ENCODE measurements at places on chromosomes 1 and 21.
A peak's percentile ranks its signal among the peaks of the same experiment; 100 is the strongest.

DNA sequence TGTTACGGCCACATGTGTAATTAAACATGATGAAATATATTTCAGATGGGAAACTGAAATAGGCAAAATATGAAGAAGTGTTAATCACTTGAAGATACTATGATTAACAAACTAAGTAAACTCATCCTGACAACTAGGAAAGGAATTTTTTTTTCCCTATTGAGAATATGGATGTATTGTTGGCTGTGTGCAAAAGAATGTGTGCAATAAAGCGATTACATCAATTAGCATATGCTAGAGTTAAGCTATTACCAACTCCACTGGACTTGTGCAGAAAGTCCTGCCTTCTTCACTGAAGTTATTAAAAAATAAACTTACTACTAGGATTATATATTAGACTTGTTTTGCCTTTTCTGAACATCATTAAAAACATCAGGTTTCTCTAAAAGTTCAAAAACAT, 143.2 kb upstream of the DMRTA2 start:
- DNase-seq = no peak

DNA sequence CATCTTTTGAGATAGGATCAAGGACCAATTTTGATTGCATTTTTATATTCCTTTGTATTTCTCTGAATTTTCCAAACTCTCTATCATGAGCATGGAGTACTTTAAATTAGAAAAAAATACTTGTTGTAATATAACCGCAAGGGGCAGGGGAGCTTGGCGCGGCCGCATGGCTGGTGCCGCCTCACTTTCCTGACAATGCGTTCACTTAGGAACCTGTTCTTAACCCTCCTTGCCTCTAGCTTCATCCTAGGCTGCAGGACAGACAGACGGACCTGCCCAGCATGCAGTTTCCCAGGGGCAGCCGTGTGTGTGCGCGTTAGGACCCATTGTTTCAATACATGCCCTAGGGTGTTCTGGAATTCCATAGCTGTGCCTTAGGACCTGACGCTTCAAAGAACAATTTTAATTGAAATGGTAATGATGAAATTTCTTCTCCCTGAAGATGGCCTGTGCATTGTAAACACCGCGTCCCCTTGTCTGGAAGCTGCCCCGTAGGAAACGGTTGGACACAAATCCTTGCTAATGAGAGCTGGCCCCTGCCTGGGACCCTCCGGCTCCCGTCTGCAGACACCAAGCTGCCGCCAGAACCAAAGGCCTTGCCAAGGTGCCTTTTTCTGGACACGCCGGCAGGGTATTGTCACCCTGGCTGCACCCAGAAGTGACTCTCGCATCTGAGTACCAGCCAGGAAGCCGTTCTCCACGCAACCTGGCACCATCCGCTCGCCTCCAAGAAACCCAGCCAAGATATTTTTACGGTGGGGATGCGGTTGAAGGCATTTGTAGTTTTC, 466.4 kb downstream of the NPHP4 start:
- no peak for DNase-seq

DNA sequence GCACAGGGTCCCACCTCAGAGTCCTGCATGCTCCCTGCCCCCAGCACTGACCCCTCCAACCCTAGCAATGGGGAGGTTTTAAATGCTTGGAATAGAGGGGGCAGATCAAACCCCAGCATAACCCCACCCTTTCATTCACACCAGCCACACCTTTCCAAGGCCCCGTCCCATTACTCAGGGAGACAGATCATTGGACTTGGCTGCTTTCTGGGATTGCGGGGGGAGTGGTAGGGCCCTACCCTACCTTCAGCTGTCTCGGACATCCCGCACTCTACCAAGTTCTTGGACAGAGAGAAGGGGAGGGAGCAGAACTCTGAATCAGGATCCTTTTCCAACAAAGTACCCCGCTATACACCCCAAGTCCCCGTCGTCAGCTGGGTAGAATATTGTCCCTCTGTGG, 983 bp downstream of the PADI2 start:
- no peak for DNase-seq

DNA sequence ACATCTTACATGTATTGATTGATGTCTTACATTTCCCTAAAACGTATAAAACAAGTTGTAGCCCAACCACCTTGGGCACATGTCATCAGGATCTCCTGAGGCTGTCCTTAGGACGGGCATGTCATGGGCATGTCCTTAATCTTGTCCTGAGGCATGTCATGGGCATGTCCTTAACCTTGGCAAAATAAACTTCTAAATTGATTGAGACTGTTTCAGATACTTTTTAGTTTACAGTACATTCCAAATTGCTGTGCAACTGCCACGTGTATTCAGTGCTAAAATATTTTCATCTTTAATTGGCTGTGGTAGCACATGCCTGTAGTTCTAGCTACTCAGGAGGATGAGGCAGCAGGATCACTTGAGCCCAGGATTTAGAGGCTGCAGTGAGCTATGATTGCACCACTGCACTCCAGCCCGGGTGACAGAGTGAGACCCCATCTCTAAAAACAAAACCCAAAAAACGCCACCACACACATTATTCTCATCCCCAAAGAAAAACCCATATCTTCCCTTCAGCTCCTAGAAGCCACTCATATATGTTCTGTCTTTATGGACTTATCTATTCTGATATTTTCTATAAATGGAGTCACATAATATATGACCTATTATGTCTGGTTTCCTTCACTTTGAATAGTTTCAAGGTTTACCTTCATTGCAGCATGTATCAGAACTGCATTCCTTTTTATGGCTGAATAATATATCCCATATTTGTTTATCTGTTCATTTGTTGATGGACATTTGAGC, 96.0 kb upstream of the BTG3 start:
- no peak for DNase-seq

GRCh38 chr1:93816970-93817678, 61.9 kb downstream of the DNTTIP2 start:
- DNase-seq = no peak

DNA sequence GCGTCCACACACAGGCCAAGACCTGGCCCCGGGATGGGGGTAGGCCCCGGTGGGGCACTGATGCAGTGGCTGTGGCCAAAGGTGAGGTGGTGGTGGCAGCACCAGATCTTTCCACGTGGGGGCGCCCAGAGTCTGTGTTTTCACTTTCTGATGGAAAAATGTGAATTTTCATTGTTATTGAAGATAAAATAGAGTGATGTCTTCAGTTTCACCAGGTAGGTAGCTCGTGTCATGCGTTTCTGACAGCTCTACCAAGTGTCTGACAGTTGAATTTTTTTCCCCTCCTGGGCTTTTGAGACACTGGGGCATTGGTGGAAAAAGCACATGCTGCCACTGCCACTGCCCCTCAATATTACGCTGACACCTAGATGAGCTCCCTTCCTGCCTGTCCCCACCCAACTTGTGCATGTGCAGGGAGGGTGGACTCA, 40.0 kb upstream of the MAGOH start:
- peak; percentile 76 for DNase-seq

- DNase-seq = no peak
These were observed 32.6 kb upstream of the EDN2 start for GRCh38 chr1:41517062-41517438.

DNA sequence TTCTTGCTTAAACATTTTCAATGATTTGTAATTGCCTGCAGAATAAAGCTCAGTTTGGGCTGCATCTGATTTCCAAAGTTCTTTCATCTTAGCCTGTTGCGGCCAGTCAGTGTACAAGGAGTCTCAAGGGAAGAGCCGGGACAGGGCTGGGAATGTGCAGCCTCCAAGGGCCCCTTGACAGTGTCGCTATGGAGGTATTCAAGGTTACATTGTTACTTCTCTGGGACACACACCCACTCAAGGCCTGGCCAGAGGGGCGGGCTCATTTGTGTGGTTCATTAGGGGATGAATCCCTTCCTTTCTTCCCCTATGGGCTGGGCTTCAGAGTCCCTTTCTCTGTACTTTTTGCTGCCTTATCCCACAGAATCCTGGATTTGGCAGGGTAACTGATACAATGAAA, 107.6 kb upstream of the CSF3R start:
- no peak for DNase-seq

GRCh38 chr1:200708769-200709168, 29.9 kb upstream of the CAMSAP2 start:
- no peak for DNase-seq

DNA sequence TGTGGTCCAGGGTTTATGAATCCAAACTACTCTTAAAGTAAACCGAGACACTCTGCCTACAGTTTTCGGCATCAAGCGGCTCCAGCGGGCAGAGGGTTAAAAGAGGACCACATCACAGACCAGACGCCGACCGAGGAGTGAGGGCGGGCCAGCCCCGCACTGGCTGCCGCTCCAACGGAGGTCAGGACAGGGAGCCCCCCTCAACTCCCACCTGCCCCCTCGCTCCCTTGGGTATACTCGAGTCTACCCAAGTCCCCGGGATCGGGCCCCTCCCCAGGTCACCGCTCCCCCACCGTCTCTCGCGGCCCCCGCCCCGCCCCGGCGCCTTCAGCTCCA, 312 bp downstream of the ARNT start:
- no peak for DNase-seq

- DNase-seq = no peak
These were observed 9.0 kb downstream of the GSTM5 start for GRCh38 chr1:109721042-109721441.

GRCh38 chr1:56074007-56074651, 505.2 kb downstream of the PLPP3 start:
- no peak for DNase-seq

DNA sequence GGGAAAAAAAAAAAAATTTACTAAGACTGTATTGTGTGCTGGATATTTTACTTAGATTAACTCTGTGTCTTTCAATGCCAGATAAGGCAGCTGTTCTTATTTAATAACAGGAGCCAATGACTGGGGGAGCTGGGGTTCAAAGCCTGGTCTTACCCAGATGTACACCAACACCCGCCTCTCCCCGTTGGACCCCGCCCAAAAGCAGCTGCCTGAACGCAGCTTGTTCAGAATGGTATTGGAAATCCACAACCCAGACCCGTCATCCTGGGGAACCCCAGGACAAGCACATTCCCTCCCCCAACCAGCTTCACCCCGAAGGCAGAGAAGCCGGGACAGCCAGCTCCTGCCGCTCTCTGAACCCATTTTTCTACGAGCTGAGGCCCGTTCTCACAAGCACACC, 113.6 kb upstream of the TMPRSS2 start:
- DNase-seq = no peak

- DNase-seq = no peak
These were observed 75.9 kb upstream of the VCAM1 start for GRCh38 chr1:100643471-100644196.

DNA sequence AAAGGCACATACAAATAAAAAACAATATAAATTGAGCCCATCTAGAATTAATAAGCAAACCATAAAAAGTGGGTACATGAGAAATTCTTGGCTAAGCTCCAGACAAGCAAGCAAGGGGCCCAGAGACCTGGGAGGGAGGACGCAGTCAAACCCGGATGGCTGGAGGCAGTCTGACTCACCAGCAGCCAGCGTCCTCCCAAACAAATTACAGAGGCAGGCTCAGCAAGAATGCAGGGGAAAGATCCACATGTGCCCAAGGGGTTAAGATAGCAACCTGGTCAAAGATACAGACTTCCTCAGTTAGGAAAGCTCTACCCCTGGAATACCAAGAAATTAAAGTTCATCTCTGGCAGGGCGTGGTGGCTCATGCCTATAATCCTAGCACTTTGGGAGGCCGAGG, 7.4 kb upstream of the TIAM1 start:
- DNase-seq = no peak

- DNase-seq = no peak
These were observed 44.8 kb downstream of the PCNT start for GRCh38 chr21:46368533-46369285.

DNA sequence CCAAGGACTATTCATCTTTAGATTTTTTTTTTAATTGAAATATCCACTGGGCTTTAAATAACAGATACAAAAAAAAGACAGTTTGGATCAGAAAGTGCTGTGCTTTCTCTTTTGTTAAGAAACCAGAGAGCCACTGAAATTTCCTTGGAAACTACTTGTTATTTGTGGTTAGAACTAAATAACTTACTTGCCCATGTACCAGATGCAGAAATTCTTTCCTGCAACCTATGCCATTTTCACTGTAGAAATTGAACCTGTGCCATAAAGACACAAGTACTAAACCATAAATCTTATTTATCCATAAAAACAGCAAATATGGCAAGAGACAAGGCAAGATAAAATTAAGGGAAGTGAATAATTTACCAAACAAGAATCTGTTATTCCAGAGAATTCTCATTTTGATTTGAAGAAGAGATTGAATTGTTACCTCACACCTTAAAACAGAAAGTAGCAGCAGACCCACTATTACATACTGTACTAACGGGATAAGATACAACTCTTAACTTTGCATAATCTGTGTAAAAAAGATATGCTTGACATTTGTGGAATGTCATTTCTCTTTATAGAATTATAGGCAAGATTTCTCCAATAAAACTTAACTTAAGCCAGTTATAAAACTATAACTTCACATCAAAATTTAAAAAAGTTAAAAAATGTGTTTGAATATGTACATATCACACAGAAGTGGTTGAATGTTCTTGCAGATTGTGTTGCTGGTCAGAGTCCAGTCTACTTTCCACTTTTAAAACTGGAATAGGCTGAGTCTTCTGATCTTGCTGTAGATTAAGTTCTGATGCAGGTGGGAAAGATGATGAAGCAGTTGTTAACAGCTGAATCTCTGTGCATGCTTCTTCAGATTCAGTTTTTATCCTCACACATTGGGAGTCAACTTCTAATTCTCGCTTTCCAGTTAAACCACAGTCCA, 6.3 kb upstream of the PHTF1 start:
- no peak for DNase-seq

- DNase-seq = peak; percentile 73
These were observed 2.6 kb upstream of the CC2D1B start for GRCh38 chr1:52368383-52369172.

GRCh38 chr1:151988405-151988923, 5.2 kb downstream of the S100A10 start:
- DNase-seq = no peak

DNA sequence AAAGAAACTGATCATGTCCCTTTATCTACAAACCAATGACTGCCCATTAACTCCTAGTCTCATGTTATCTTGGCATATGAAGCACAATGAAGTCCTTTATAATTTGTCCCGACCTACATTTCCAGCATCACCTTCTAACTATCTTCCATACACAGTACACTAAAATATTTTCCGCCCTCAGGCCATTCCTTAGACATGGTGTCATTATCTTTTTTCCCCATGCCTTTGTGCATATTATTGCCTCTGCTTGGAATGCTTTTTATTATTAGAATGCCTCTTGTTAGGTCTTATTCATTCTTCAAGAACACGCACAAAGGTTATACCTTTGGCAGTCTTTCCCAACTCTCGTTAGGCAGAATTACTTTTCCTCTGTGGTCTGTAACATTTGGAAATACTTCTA, 39.6 kb downstream of the ATG4C start:
- no peak for DNase-seq
